EL (cell line): ENCODE measurements at places on chromosomes 3 and 15.

DNA sequence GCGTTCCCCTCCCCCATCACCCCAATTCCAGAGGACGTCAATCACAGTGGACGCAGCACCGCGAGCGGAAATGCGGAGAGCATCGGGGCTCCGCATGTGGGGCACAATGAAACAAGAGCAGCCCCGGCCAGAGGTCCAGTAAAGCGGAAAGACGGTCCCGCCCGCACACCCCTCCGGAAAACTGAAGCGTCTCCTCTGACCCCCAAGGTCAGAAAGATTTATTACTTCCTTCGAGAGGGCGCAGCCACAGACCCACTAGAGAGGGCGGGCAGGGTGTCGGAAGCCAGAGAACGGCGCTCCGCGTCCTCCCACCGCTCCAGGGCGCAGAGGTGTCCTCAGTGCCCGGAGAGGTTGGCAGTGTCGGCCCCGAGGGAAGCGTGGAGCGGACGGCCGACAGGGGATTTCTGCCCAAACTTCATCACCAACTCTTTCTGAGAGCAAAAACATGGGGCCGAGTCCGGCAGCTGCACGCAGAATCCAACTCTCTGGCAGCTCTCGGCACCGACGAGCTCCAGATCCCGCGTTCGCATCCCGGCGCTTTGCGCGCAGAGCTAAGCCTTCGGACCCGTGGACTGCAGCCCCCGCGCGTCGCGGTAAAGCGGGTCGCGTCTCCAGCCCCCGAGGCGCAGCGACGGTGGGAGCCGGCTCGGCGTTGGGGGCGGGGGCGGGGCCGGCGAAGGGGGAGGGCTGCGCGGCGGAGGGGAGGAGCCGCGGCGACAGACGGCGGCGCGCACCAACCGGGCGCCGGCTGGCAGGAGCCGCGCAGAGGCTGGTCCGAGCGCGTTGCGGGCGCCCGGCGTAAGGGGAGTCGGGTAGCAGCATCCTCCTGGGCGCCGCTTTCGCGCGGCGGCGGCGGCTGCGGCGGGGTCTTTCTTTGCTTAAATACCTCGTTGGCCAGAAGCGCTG, at the start of gene CHST2:
CHST2 (plus strand) TSS at position 763 of the 906 bp plus-strand sequence. CDS start 1,046 bp downstream, outside the sequence.
- DNase-seq, result peak; percentile 79

DNA sequence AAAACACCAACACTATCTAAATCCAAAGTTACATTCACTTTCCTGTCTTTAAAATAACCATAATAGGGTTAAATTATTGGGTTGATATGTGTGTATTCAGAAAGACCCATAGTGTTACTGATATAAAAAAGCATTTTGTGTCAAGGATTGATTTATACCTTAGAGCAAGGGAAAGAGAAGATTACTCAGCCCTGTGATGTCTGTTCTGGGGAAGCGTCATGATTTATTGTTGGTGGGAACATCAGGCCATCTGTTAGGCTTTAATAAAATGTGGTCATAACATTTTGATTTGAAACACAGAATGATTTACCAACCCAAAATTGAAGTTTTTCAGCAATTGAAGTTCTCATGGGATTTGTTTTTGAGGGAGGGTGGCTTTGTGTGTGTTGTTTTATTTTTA, 33.2 kb downstream of the SIDT1 start:
- DNase-seq, result no peak

- DNase-seq, result no peak
These were observed 22.6 kb downstream of the ISL2 start for GRCh38 chr15:76359152-76359551.

DNA sequence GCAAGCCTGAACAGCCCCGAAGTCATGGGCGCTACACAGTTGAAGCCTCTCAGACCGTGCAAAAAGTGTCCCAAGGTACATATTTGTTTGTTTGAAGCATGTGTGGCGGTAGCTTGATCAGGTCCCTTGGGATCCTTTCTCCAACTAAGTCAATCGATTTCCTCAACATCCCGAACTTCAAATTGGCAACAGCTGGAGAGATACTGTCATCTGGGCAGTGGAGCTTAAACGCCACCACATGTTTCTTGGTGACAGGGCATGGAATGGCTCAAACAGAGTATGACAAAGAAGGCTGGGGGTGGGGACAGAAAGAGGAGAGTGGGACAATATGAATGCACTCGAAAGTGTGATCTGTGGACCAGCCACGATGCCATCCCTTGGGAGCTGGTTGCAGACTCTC, 84.9 kb upstream of the PSMD6 start:
- no peak for DNase-seq

DNA sequence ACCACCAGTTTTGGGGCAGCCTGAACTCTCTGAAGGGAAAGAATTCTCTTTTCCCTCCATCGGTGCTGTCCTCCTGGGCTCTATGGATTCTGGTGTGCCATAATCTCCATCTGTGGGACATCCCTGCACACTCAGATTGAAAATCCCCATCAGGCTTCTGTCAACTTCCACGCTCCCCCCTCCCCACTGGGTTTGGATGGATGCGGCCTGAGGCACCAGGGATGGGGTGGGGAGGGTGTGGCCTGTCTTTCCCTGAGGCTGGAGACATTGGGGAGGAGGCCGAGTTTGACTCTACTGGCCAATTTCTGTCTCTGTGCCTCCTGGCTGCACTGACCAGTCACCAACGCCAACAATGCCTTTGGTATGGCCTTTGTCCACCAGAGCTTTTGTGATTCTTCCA, 16.3 kb upstream of the FBLN2 start:
- DNase-seq, result no peak

- DNase-seq, result peak; percentile 61
These were observed 20.7 kb downstream of the TCAIM start for GRCh38 chr3:44359146-44359751.

DNA sequence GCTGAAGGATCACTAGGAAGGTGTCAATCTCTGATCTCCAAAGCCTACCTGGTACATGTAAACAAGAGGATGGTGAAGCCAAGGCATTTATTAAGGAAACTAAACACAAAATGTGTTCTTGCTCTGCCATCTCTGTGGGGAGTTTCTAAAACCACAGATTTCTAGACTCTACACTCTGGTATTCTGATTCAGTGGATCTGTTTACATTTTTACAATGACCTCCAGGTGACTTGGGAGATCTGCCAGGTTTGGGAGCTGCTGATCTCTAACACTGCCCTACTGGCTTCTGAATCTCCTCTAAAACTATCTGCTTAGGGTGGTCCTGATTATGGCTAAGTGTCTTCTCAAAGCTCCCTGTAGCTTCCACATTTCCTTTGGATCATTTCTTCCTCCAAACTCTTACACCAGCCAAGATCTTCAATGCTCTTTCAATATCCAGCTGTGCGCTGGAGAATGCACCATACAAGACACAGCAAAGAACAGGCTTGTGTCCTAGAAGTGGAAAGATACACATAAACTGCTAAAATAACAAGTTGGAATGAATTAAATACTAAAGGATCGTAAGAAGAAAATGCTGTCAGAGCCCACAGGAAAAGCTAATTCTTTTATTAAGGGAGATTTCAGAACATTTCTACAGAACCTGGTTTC, 72.7 kb downstream of the GREM1 start:
- peak; percentile 81 for DNase-seq

DNA sequence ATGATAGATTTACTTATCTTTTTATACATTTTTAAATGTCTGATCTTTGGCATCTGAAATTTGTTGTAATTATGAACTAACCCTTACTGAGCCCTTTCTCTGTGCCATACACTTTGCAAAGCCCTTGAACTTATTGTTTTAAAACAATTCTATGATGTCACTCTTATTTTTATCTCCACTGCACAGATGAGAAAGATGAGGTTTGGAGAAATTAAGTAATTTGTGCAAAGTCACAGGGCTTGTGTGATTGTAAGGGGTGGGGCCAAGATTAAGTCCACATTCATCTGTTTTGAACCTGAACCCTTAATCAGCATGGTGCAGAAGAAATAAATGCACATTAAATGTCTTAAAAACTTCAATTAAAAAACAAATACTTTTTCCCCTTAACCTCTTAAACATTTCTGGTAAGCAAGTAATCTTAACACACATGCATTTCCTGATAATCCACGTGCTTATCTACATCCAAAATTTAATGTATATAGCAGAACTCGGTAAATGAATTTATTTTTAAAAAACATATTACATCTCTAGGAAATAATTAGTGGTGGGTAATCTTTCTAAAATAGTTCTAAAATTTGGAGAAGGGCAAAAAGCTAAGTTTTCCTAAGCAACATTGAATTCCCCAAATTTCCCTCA, 189.8 kb upstream of the TBC1D5 start:
- DNase-seq, result no peak

GRCh38 chr3:167808910-167809309, 73.4 kb downstream of the SERPINI1 start:
- no peak for DNase-seq

GRCh38 chr3:129490273-129490675, 38.2 kb upstream of the RHO start:
- peak; percentile 90 for DNase-seq

DNA sequence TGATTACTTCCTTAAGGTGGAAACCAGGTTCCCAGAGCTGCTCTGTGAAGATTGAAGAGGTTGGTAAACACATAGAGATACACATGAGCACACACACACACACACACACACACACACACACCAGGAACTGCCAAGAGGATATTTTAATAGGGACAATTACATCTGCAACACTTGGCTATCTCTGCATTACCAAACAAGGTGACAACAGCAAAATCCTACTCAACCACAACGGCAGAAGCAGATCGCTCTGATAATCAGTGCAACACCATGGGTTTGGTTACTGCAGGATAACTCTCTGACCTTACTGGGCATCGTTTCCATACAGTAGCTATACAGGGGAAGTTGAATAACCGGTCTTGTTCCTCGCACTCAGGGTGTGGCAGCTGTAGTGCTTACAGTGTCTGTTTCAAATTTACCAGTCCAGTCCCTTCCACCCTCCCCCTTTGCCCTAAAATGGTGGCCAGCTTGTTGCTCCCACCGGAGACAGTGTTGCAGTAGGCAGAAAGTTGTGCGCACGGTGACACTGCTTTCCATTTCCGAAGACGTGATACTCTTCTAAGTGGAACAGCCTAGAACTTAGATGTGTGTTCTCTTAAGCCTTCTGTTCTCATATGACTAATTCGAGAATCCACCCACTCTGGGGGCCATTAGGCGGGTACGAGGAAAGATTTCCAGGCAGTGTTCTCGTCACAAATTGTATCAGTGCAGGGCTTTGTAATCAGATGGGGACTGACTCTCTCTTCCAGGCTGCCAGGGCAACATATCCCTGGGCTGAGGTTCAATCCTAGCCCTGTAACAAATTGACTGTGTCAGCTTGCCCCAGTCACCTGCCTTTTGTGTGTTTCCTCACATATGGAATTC, 176.2 kb downstream of the P3H2 start:
- no peak for DNase-seq

- DNase-seq, result no peak
These were observed 524 bp downstream of the MRPS11 start for GRCh38 chr15:88467935-88468528.

GRCh38 chr3:170762064-170762463, 107.9 kb downstream of the RPL22L1 start:
- DNase-seq, result no peak

- DNase-seq, result no peak
These were observed 55.5 kb downstream of the LRRC28 start for GRCh38 chr15:99306694-99307338.

DNA sequence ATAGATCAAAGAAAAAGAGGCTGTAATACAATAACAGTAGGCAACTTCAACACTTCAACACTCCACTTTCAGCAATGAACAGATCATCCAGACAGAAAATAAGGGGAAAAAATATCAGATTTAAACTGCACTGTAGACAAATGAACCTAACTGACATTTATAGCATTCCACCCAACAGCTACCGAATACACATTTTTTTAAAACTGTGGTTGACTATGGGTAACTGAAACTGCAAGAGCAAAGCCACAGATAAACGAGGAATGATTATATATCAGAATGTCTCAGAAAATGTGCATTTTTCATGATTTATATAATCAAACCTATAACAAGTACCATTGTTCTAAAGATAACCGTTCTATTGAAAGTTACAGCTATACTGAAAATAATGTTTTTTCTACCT, 514.9 kb upstream of the DPPA4 start:
- DNase-seq, result no peak

DNA sequence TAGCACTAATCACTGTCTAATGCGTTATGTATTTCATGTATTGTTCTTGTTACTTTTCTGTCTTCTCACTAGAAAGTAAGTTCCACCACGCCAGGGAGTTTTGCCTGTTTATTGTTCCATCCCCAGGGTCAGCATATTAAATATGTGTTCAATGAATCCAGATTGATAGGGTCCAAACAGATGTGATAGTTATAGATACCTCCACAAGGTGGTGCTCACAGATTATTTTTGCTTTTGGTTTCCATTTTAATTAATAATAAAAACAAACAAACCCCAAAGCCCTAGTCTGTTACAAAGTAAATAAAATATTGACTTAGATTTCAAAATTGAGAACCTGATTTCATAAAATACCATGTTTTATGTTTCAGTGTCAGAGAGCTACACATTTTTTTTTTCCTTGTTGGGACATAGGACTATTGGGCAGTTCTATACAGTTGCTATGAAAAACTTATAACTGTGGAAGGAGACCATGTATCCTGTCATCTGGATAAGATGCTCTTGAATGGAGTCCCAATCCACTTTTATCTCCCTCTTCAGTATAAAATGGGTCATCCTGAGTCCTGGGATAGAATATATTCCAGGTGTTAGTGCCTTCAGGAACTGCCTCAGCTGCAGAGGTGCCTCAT, 12.4 kb downstream of the OTOL1 start:
- peak; percentile 20 for DNase-seq

DNA sequence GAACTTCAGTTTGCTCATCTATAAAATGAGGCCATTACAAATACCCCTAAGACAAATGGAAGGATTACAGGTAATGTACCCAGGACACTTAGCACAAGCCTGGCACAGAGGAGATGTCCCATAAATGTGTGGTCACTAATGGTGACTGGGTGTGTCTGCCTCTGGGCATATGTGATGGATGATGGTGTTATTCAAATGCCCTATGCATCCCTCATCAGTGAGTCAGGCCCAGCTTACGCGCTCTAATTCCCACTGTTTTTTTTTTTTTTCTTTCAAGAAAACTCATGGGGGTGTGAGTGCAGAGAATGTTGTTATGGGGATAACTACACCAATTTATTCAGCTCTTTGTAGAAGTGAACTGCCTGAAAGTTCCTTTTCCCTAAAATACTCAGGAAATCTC, 23.6 kb upstream of the KIF23 start:
- peak; percentile 91 for DNase-seq

- peak; percentile 90 for DNase-seq
These were observed 81.5 kb downstream of the SMAD3 start for GRCh38 chr15:67146875-67147381.
